ENCODE measurements at places on chromosomes 3 and 15.

GRCh38 chr15:36265422-36265821 lies 314.0 kb upstream of the CDIN1 start:
- DNase-seq: no peak

DNA sequence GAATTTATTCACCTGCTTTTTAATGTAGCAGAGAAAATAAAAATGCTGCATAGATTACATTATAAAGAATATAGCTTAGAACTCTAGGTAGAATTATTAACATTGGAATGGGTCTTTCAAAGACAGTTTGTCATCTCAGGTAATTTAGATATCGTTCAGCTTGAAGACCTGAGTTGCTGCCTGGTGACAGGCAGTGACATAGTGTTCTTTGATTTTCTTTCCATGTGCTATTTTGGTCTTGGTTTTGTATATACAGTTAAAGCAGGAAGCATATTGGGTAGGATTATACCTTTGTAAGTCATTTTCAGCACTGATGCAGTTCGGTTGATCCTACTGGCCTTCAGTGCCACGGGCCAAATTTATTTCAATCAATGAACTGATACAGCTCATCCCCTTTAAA lies 98.7 kb downstream of the BBX start:
- DNase-seq: no peak

DNA sequence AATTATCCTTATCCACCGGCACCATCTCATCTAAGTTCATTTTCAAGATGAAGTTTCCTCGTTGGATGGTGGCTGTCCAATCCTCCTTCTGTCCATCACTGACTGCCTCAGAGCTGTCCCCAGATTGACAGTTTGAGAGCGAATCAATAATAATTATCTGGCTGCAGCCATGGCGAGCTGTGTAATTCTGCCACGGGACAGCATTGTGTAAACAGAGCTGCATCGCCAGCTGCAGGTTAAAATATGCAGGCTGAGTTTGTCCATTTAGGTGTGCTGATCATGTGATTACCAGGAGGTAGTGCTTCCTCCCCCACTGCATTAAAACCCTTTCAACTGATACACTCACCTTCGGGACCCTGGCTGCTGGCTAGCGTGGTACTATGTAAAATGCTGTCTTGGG lies 461.9 kb upstream of the ONECUT1 start:
- no peak for DNase-seq

GRCh38 chr3:32493437-32494414 lies 8.9 kb downstream of the CMTM6 start:
- peak; percentile 56 for DNase-seq

GRCh38 chr15:70142322-70143191 lies 44.8 kb upstream of the TLE3 start:
- peak; percentile 14 for DNase-seq
